ENCODE measurements at places on chromosomes 5 and 9.

DNA sequence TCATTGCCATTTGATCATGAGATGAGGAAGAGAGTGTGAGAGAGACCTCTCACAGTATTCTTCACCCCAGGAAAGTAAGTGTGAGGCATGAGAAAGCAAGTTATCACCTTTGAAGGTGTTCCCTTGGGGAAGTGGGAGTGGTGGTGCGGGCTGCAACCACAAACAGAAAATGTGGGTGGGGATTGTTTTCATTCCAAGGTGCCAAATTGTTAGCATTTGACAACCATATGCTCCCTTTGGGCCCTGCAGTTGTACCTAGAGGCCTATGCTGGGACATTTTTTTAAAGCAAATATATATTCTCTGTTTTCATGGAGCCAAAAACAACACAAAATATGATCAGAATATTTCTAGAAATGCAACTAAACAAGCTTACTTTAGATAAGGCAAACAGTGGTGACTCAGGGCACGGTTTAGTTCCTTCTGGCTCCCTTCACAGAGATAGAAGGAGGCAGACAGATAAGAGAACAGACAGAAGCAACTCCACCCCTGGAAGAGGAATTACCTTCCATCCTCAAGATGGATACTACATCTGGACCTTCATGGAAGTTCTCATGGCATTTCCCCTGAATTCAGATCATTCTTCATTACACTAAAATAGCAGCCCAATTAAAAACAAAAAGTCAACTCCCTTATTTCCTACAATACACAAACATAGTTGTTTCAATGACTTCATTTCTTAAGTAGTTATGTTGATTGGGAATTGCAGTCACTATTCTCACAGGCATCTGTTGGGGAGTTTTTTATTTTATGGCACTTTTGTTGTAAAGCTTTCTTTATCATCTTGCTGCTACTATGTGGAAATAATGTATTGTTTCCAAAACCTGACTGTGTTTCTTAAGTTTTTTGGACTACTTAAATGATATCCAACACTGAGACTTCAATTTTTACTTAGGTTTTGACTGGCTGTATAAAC is 416.6 kb downstream of the PLK2 start:
- no peak for DNase-seq

GRCh38 chr9:35186524-35186923 is 24.7 kb downstream of the UNC13B start:
- DNase-seq = peak; percentile 24

DNA sequence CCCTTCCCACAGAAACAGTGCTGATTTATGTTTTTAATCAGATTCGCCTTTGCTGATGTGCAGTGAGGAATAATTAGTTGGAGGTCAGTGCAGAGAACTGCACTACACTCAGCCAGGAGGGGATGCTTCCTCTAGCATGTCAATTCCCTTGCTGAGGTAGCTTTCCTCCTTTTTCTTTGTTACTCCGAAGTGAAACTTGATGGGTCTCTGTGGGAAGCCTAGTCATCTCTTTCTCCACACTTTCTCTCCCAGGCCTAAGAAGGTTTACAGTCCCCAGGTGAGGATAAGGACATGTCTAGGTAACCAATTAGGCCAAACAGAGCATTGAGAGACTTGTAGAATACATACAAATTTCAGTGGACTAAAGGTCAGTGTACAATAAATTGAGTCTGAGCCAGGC is 461.8 kb downstream of the KIF4B start:
- no peak for DNase-seq

DNA sequence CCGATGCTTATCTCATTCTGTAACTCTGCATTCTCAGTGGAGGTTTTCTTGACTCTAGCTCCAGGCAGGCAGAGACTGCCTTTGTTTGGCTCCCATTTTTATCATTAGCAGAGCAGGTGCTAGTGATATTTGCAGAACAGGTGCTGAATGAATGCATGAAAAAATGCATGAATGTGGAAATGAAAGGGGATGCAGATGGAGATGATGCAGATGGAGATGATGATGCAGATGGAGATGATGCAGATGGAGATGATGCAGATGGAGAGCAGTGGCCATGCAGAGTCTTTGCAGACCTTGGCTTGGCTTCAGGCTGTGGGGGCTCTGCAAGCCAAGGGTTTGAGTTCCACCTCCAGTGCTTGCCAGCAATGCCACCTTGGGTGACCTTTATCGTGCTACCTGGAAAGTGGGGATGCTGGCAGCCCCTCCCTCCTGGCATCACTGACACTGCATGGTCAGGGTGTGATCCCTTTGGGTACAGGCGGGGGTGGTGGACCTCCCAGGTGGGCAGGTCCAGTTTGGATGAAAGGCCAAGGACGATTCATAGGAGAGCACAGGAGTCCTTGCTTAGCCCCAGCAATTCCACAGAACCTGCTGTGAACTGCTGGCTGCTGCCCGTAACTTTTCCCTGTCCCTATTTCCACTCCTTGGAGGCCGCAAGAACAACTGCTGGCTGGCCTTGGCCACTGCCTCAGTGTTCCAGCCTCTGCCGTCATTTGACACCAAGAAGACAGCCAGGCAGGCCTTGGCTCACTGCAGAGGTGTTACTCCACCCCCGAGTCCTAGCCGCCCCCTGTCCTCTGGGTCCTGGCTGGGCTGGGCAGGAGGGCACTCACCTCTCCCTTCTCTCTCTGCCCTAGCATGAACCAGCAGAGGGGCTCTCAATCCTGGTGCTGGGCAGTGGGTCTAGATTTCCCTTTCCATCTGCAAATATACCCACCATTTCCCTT is 33.0 kb downstream of the ERGIC1 start:
- no peak for DNase-seq

DNA sequence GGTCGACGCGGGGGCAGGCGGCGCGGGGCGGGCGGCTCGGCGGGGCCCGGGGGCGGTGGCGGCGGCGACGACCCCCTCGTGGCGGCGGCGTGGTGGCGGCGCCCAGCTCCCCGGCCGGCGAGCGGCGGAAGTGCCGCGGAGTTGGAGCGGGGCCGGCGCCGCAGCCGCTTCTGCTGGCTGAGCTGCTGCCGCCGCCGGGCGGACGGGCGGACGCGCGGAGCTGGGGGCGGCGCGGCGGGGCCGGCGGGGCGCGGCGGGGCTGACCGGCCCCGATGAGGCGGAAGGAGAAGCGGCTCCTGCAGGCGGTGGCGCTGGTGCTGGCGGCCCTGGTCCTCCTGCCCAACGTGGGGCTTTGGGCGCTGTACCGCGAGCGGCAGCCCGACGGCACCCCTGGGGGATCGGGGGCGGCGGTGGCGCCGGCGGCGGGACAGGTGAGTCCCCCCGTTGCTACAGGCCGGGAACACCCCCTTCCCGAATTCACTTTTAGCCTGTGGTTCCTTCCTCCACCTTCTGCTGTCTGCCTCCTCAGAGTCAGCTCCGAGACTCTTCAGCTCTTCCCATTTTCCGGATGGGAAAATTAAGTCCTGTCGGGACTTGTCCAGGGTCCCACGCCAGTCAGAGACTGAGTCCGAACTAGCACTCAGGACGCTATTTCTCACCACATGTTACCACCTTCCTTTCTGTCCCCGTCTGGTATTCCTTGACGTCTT is at the start of gene GALNT10:
TSS of gene GALNT10 (plus strand) at position 139 of the 710 bp plus-strand sequence. CDS start at position 273, 134 bp downstream.
- DNase-seq = peak; percentile 85

Data from T47D (cell line).